Esophagus squamous epithelium (tissue), 5 donors: ENCODE measurements at places on chromosomes 16 and 17.

DNA sequence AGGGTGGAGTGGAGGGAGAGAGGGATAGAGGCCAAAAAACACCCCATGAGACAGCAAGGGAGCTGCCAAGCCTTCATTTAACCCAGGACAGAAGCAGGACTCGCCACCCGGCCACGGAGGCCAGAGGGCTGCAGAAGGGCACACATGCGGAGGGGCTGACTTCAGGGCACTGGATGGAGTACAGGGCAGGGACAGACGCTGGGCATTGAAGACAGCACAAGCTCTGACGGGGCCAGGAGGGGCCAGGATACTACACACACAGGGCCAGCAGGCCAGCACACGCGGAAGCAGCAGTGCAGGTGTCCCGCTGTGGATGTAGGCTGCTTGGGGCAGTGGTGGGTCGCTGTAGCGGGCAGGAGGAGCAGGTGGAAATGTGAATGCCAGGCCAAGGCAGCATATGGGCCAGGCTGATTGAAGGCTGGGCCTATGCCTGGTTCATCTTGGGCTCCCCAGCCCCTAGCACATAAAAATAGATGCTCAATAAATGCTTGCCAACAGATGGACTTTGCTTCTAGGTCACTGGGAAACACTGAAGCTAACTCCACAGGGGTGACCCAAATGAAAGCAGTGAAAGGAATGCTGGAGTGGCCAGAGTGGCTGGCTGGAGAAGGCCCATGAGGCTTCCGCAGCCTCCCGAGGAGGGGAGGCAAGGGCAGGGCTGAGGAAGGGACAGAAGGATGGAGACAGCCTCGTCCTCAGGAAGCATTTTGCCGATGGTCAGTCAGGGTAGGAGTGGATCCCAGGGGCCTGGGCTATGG lies 61.6 kb downstream of the GNA13 start:
- DNase-seq, result no peak

DNA sequence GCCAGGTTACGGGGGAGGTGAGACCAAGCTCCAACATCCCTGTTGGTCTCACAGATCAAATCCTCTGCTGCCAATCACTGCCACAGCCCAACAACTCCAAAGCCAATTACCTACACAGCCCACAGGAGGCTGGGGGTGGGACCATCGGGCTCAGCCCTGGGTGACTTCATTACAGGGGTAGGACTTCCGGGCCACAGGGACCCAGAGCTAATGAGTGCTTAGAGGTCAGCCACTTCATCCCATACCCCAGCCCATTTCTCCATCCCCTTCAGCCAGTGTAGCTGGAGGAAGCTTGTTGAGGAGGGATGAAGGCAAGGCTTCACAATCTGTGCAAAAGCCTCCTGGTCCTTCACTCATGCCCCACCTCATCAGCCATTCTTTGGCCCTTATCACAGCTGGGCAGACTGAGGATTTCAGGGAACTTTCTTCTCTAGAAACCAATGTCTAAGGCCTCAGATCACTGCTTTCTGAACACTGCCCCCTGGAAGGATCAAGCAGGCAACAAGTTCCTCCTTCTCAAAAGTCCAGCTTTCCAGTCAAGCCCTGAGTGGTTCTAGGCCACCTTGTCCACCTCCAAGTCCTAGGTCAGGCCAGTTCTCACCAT lies 5.8 kb downstream of the FOXN1 start:
- no peak for DNase-seq

DNA sequence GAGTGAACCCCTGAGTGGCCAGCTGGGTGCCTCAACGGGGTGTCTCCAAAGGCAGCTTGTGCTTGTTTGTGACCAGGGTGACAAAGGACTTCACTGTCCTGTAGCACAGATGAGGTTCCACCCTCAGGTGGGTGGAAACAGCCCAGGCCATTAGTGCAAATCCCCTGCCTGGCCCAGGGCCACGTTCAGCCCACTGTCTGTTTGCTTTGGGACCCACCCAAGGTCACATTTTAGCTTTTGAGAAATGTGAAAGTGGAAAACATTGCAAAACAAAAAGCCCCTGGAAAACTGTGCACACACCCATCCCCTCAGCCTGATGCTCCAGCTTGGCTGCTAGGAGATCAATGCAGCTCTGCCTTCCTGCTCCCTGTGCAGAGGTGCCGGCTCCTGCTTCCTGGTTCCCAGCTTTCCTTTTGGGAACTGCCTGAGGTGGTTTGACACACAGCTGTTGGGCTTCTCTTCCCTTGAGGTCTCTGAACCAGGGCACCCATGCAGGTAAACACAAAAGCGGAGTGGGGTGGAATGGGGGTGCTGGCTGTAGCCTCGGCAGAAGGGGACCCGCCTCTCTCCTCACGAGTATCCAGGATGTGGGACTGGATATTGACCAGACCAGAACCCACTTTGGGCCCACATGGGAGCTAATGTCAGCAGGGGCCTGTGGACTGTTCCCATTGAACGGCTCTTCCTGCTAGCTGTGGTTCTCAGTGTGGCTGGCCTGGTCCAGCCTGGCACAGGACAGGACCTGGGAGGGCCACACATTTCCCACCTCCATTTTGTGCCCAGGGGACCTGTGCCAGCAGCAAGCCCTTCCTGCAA lies 7.9 kb upstream of the SPHK1 start:
- DNase-seq, result no peak

DNA sequence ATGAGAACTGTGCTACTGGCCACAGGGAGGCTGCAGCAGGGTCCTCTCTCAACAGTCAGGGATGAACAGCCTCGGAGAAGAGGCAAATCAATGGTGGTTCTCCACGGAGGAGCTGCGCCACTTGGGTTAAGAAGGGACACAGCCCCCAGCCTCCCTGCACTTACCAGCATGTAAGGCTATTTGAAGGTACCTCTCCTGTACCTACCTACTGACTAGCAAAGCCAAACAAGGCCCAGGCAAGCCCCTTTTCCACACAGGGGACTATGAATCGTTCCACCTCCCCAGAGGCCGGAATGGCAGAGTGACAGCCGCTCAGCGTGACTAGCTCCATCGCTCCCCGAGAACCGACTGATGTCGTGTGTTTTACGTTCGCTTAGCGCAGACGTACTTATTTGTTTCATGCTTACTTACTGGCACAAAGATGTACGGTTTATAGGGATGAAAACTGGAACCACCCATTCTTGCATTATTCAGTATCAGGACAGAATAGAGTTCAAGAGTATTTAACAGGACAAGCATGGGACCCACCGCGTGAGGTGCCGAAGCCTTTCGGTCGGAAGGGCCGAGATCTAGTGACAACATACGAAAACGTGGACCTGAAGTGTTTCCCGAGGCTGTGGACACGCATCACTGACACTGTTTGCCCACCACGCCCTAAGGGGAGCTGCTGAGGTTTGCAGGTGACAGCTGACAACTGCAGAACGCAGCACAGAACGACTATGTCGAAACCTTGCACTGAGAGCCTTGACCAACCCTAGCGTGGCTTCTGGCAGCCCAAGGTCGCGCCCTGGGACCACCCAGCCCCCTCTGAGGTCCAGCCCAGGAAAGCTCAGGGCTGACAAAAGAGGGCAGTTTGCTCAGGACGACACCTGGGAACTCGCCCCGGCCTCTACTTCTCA lies 1.0 kb downstream of the TEPSIN start:
- no peak for DNase-seq

DNA sequence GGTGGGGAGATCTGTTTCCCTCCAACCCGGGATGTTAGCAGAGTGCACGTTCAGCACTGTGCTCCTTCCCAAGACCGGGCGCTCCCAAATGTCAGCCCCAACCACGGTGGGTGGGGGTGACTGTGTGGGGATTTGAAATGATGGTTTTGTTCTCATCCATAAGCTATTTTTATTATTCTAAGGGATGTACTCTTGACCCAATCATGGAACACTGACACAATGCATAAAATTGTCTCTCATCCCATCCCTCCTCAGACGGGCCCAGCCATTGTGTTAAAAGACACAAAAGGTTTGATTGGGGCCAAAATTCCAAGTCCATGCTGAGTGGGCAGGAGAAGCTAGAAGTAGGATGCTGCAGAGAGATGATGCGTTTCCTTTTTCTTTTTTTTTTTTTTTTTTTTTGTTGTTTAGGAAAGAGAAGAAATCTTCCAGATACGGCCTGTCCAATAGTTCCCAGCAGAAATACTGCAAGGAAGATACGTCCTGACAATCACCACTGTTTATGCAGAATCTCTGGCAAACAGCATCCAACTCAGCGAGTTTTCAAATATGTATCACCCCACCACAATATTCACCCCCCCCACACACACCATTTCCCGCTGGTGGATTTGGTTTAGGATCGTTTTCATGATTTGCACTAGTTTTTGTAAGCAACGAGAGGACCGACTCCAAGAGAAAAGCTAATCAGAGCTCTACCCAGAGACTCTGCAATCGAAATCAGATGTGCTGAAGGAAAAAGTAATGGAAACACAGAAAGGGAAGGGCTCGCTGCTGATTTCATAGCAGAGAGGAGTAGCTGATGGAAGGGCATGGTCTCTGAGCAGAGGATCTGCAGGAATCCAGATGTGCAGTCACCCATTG lies 163.5 kb upstream of the DYNLRB2 start:
- no peak for DNase-seq

- no peak for DNase-seq
Observed at GRCh38 chr17:7831233-7831632, 2.8 kb upstream of the KDM6B start.

- no peak for DNase-seq
Observed at GRCh38 chr17:67035131-67036083, 8.9 kb upstream of the CACNG1 start.

GRCh38 chr16:29307598-29308507 lies 98.7 kb downstream of the NPIPB11 start:
- no peak for DNase-seq
